RKO (cell line): ENCODE measurements at places on chromosomes 16 and 17.

DNA sequence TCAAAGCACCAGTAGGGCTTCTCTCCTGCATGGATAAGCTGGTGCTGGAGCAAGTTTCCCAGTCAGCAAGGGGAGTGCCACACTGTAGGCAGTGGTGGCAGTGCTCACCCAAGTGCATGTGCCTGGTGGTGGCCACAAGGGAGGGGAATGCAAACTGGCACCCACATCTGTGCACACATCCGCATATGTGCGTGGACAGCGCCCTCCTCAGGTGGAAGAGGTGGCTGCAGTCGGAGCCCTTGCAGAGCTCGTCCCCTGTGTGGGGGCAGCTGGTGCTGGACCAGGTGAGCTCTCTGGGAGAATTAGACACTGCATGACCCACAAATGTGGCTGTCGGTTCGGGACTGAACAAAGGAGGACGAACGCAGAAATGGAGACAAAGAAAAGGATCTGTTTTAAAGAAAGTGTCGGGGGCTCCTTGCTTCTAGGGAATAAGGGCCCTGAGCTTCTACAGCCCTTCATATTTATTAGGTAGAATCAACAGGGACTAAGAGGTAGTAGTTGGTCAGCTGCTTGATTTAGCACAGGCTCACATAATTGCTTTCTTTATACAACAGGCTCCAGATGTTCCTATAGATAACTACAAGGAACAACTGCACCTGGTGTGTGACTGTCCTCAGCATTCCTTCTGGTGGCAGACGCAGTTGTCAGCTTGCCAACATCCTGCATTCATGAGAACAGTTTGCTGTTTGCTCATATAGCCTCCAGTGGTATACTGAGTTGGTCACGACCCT is 5.3 kb upstream of the ZNF689 start:
- no peak for DNase-seq

- no peak for DNase-seq
Measured at GRCh38 chr17:36036235-36036634, 18.5 kb upstream of the CCL23 start.

GRCh38 chr17:17077861-17078732 is 35.8 kb downstream of the MPRIP start:
- DNase-seq = no peak

DNA sequence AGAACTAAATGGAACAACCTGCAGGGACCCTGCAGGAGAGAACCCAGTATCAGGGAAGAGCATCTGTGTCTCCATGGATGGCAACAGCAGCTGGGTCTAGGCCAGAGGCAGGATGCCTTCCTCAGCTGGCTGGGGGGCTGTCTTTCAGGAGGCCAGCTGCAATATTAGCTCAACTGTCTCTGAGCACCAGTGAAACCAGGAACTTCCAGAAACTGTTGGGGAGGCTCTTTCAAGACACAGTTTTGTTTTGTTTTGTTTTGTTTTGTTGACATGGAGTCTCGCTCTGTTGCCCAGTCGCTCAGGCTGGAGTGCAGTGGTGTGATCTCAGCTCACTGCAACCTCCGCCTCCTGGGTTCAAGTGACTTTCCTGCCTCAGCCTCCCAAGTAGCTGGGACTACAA is 7.6 kb downstream of the GPR142 start:
- no peak for DNase-seq

- no peak for DNase-seq
Measured at GRCh38 chr16:81798311-81799137, 19.4 kb downstream of the PLCG2 start.

GRCh38 chr16:16805809-16806208 is 426.9 kb downstream of the NPIPA7 start:
- no peak for DNase-seq

DNA sequence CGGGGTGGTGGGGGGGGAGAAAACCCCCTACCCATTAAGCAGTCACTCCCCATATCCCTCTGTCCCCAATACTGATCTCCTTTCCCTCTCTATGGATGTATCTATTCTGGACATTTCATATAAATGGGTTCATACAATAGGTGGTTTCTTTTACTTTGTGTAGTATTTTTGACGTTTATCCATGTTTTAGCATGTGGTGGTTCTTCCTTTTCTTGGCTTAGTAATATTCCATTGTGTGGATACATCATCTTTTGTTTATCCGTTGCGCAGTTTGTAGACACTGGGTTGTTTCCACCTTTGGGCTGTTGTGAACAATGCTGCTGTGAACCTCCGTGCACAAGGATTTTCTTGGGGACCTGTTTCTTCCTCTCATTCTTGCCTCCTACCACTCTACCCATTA is 12.6 kb downstream of the LDHD start:
- no peak for DNase-seq

GRCh38 chr16:58589326-58589905 is 40.2 kb downstream of the CNOT1 start:
- no peak for DNase-seq

DNA sequence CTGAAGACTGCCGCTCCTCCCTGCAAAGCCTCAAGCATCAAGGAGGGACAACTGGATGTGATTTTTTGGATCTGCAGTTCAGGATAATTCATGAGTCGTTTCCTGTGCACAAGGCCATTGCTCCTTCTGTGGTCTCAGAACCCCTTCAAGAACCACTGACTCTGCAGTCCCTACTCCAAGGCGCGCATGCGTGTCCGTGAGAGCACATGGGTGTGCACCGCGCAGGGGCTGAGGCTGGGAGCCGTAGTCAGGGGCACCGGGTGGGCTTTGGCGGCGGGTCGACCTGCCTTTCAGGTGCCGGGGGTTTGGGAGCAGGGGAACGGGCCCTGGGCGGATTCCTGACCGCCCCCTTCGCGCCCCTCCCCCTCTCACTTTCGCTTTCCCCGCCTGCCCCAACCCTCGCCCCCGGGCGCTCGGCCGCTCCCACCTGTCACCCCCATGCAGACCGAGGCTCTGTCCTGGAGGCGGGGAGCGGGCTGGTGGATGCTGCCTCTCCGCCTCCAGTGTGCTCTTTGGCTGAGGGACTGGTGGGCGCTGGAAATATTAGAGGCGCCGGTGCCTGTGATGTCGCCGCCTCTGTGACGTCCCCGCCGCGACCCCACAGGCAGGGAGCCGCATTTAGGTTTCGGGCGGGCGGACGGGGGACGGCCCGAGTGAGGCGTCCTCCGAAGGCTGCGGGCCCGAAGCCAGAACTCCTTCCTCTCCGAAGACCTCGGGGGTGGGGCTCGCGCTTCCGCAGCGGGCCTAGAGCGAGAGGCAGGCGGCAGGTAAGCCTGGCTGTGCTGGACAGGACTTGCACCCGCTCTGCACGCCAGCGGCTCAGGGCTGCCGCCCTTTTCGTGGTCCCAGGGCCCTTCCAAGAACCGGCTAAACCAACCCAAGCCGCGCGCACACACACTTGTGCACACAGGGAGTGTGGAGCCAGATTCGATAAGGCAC is at the start of gene SPATA32:
TSS of gene SPATA32 (minus strand) at position 518 of the 939 bp plus-strand sequence. CDS start at position 440, 78 bp downstream.
- DNase-seq = no peak

GRCh38 chr16:11361701-11362451 is 16.6 kb downstream of the RMI2 start:
- DNase-seq = no peak

- no peak for DNase-seq
Measured at GRCh38 chr17:34302636-34303035, 16.6 kb upstream of the CCL8 start.

DNA sequence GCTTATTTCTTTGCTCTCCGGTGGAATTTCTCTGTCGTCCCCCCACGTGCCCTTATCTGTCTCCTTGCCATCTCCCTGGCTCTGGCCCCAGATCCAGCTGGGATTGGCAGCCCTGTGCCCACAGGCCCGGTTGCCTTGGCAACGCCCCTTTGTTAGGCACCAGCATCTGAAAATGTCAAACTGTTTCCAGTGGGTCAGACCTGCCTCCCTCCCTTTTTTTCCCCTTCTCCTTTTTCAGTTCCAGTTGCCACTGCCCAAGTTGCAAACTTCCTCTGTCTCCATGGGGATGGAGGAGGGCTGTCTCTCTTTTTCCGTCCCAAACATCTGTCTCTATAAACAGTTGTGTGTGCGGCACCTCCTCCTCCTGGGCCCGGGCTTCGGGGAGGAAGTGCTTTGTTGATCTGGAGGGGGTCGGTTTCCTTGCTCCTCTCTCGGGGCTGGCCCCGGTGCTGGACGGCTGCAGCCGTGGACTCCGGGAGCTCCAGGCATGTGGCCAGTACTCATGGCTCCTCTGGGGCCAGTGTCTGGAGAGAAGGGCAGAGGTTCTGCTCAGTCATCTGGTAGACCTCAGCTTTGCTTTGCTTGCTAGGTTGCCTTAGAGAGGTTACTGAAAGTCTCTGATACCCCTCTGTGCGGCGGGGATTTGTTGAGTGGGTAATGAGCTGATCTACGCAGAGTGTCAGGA is 35.3 kb downstream of the SOCS3 start:
- no peak for DNase-seq

GRCh38 chr17:81249223-81250040 is 10.3 kb downstream of the NDUFAF8 start:
- DNase-seq = no peak

GRCh38 chr16:22328081-22328725 is 31.0 kb downstream of the POLR3E start:
- no peak for DNase-seq

DNA sequence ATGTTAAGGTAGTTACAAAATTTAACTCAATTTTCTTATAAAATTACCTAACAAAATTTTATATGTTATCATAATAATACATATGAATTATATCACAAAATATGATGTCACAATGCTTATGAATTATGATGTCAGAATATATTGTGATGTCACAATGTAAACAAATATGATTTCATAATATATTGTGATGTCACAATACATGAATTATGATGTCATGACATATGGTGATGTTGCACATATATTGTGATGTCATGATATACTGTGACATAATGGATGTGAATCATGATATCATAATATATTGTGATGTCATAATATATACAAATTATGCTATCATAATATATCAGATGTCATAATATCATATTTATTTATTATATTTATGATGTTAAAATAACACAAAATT is 1879.9 kb downstream of the TP53TG3F start:
- DNase-seq = no peak
